Activated CD8-positive, alpha-beta T cell treated with anti-CD3 and anti-CD28 coated beads, Interleukin-2, amount 10 ng/mL, durations not matched to agents 7 days and 5 days (primary cell): ENCODE measurements at places on chromosomes 12 and 14. TPM values are rescaled to one million over a fixed set of nuclear protein-coding genes. Genes with fewer than 3 reads are reported as not detected.

Gene BEGAIN
- total RNA-seq, result 0.70 TPM

GRCh38 chr12:76768576-76768975, 4.7 kb downstream of the ZDHHC17 start:
- DNase-seq, result no peak

GRCh38 chr12:28278960-28279359, 88.7 kb downstream of the CCDC91 start:
- DNase-seq, result no peak

GRCh38 chr14:38567703-38568102, 311.8 kb upstream of the CLEC14A start:
- no peak for DNase-seq

GRCh38 chr14:78142998-78143397, 27.2 kb upstream of the NRXN3 start:
- no peak for DNase-seq

DNA sequence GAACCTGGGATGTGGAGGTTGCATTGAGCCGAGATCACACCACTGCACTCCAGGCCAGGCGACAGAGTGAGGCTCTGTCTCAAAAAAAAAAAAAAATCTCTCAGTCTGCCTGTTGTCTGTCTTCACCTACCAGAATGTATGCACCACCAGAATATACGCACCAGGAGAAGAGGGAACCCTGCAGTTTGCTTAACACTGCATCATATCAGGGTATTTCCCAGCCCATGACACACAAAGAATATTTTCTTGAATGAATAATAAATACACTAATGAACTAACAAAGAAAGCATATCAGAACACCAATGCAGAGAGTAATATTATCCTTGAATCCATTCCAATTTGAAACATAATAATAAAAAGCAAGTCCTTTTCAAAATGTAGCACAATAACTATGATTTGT, 44.2 kb upstream of the FOXN3 start:
- DNase-seq, result no peak

GRCh38 chr14:46352844-46353243, 298.7 kb downstream of the RPL10L start:
- DNase-seq, result no peak

DNA sequence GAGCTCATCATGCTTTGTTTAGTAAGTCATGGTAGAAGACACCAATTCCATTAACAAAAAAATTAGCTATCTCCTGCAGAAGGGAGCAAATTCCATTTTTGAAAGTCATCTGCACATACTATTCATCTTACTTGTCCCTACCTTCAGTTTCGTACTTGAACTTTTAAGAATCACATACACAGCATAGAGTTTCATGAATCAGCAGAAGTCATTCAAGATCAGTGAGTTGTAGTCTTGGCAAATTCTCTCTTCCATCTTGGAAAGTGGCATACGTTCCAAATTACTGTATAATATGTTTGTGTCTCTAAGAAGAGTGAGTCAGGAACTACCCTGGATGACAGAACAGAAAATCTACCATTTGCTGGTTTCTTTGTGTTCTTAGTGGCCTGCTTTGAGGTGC, 14.1 kb downstream of the VRK1 start:
- DNase-seq, result no peak

DNA sequence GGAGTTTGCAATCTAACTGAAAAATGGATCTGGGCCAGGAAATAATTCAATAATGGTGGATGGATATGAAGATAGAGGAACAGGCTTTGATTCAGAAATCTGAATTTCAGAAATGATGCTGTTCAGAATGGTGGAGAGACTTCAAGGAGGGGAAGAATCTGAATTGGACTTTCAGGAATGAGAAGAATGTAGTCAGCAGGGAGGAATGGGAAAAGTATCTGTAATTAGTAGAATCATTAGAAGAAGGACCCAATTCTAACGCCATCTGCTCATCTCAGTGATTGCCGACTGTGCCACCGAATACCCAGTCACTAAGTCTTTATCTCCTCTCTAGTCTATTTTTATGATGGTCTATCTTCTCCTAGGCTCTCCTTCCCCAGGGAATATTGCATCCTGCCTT, 363.2 kb downstream of the GALC start:
- no peak for DNase-seq
